ENCODE measurements at places on chromosomes 3 and 15.
A peak's percentile ranks its signal among the peaks of the same experiment; 100 is the strongest.

DNA sequence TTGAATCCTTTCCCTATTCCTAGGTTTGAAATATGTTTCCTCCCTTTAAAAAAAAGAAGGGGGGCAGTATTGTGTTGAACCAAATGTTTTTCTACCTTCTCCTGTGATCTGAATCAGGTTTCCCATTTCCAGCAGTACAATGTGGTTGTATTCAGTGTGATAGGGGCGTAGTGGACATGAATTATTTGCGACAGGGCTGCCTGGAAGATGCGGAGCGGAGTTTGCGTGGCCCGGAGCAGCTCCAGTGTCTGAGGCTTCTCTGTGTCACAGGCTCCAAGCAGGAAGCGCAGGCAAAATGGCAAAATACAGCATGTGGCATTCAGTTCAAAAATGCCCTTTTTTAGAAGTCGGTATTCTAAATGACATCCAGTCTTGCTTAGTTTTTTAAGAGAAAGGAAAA lies 154.4 kb downstream of the PGPEP1L start:
- no peak for DNase-seq

DNA sequence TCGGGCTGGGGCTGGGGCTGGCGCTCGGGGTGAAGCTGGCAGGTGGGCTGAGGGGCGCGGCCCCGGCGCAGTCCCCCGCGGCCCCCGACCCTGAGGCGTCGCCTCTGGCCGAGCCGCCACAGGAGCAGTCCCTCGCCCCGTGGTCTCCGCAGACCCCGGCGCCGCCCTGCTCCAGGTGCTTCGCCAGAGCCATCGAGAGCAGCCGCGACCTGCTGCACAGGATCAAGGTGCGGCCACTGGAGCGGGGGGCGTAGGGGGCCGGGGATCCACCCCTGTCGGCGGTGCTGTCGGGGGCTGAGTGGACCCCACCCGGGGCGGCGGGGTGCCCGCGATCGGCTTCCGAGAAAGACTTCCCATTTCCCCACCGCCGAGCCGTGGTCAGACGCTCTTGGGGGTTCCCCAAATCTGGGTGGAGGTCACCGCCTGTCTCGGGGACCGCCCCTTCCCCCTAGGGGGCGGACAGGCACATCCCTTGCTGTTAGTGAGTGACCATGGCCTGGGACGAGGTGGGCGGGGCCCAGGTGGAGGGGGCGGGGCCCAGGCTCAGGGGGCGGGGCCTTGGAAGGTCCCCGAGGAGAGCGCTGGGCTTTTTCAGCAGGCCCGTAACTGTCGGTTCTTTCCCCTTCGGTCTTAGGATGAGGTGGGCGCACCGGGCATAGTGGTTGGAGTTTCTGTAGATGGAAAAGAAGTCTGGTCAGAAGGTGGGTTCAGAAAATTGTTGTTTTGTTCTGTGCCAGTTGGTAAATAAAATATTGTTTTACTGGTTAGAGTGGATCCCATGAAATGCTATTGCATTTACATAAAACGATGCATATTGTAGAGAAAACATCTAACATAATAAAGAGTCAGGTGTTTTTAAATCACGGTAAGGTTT lies 578 bp downstream of the LACTB start:
- peak; percentile 32 for DNase-seq

DNA sequence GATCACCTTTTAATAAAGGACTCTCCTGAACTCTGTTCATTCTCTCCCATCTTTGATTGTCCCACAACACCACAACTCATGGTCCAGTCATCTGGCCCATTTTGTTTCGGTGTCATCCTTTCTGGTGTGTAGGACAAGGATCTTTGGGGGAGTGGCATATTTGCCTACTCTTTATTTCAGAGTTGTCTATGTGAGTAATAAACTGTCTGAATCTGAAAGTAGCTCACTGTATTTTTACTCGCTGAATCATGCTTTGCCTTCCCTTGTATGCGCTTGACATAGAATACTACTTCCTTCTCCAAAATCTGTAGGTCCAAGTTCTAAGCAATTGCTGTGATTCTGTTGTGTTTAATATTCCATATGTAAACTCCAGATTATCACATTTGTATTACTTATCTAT lies 29.9 kb upstream of the NOX5 start:
- DNase-seq, result no peak

- no peak for DNase-seq
Measured at GRCh38 chr3:156915372-156915771, 89.2 kb downstream of the LEKR1 start.

- DNase-seq, result no peak
Measured at GRCh38 chr15:65902373-65902772, 33.1 kb downstream of the RAB11A start.
